ENCODE measurements at places on chromosomes 3 and 15.

- no peak for DNase-seq
Measured at GRCh38 chr3:142228964-142229363, 3.6 kb upstream of the GK5 start.

- no peak for DNase-seq
Measured at GRCh38 chr3:31895471-31895870, 85.6 kb downstream of the OSBPL10 start.

DNA sequence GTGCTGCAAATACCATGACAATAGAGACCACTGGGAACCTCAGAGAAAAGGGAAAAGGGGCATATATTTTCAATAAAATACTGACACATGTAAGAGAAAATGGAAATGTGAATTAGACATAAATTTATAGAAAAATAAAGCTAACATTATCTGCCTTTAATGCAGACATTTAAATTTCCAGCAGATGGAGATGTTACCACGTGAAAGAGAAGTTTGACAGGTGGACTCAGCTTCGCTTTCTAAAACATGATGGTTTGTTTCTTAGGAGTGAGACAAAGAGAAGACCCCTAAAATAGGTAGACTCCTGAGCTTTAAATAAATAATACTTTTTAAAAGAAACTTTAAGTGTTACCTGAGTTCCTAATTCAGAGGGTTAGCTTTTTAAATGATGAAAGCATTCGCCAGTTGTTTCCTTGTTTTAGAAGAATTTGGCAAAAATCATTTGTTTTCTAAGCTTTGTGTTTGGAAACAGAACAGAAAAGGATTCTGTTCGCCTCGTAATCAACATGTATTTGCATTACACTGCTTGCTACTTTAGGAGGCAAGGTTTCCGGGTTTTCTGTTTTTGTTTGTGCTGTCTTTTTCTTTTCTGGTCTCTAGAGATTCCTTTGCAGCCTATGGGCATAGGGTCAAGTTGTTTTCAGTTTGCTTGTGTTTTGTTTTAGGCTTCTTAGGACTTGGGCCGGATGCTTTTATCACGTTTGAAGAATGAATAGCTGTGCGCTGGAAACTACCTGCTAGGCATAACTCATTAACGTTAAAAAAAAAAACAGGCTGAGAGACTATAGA lies 271.4 kb downstream of the THSD4 start:
- DNase-seq, result peak; percentile 32

- DNase-seq, result no peak
Measured at GRCh38 chr3:22225161-22225560, 474.2 kb upstream of the ZNF385D start.

DNA sequence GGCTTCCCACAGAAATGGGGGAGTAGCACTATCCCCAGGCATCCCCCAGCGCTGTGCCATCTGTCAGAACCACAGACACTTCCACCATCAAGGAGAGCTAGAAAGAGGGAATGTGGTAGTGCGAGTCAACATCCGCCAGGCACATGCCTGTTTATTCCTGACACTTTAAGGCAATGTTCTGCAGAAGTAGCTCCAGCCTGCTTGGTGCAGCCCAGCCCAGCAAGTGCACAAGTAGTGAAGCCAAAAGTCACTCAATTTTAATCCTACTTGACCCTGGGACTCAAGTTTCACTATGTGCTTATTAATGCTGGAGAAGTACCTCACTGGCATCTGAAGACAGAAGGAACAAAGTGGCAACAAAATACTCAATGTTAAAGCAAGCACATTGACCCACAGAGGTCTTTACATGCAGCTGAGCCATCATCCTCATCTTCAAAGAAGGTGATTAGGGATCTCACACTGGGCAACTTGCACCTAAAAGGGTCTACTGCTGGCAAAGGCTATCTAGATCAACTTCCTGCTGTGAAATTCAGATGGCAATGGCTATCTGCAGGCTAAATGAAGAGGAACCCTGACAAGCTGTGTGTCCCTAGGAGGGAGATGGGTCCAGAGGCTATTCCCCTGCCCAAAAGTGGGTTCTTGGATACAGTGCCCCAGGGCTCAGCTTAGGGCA lies 61.4 kb upstream of the CLDN18 start:
- DNase-seq, result no peak

GRCh38 chr3:145893331-145893730 lies 267.7 kb downstream of the PLOD2 start:
- DNase-seq, result no peak

DNA sequence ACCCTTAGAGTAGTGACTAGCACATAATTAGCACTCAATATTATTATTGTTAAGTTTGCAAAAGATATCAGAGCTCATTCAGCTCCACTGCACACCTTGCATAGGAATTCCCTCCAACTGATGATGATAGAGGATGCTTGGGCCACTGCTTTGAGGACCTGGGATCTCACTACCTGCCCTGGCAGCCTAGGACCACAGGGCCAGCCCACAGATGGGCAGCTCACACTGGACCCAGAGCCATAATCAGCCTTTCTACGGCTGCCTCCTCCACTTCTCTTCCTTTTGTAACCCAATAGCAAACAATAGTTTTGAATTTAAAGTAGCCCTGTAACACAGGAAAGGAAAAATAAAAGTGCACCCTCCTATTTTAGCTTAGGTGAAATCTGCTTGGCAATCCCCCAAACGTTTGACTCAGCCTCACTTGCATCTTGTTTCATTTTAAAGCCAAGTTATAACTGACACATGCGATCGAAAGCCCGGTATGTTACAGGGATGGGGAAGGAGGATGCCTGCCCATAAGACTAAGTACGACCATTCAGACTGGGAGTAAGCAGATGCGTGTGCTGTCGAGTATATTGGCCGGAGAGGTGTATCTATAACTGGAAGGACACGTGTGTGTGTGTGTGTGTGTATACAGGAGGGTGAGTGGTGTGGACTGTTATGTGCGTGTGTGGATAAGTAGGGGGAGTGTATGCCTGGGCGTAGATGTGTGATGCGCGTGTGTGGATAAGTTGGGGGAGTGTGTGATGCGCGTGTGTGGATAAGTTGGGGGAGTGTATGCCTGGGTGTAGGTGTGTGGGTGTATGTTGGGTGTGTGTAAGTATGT lies 65.9 kb downstream of the CPN2 start:
- DNase-seq, result no peak

DNA sequence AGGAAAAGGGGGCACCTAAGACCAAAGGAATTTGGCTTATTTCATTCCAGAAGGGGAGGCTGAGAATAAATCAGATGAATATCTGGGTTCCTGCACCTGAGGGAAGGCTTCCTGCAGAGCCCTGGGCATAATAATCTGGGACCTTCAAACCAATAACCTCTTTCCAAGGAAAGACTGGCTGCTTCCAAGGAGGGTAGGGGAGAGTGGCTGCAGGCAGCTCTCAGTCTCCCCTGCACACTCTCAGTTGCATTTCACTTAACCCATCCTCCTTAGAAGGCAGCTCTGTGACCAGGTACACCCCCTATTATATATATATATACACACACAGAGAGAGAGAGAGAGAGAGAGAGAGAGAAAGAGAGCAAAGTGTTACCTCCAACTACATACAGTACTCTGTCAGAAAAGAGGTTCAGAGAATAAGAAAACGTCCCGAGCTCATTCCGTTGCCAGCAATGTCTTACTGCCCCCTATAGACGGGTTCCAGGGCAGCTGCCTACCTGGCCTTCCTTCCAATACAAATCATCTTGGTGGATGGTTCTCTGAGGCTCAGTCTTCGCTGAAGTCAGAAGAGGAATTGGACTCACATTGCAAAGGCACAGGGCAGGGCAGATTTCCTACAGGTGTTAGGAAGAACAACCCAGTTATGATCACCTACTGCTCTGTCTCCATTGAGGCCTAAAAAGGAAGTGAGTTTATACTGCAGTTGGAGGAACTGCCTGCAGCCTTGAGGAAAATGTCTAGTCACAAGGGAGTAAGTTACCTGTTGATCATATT lies 26.1 kb downstream of the CAPN3 start:
- no peak for DNase-seq

Data from CD4-positive, alpha-beta T cell treated with Interleukin-21 for 1 hour (primary cell).